Ureter (tissue), 1 donor: ENCODE measurements at places on chromosomes 2 and 18. TPM values are rescaled to one million over a fixed set of nuclear protein-coding genes. Genes with fewer than 3 reads are reported as not detected.

- DNase-seq, result no peak
Observed at GRCh38 chr2:190119923-190120590, 57.5 kb upstream of the MSTN start.

- no peak for DNase-seq
Observed at GRCh38 chr2:176446718-176447414, 177.6 kb downstream of the MTX2 start.

- no peak for DNase-seq
Observed at GRCh38 chr2:28898048-28898447, 3.6 kb downstream of the WDR43 start.

GRCh38 chr2:31318361-31319336 is 84.7 kb downstream of the EHD3 start:
- DNase-seq, result no peak

GRCh38 chr2:57602733-57603132 is 443.9 kb upstream of the VRK2 start:
- DNase-seq, result no peak

GRCh38 chr2:168090366-168091135 is 156.8 kb downstream of the STK39 start:
- no peak for DNase-seq

DNA sequence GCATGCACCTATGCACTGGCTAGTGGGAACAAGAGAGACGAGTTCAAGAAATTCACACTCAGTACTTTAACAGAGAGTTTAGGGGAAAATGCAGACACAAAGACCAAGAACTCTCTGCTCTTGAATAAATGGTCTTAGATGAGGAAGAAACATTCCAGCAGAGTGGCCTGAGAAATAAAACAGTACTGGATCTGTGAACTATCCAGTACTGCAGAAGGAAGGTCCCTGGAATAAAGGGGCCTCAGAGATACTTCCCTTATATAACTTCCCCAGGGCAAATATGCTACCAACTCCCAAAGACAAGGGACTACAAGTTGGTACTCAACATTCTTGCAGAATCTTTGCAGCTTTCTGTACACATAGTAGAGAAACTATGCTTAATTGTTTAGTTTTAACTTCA is 70.9 kb upstream of the ARL5A start:
- no peak for DNase-seq

GRCh38 chr2:88815697-88816096 is 124.2 kb downstream of the RPIA start:
- no peak for DNase-seq

- no peak for DNase-seq
Observed at GRCh38 chr2:161165811-161166210, 5.6 kb downstream of the TANK start.

DNA sequence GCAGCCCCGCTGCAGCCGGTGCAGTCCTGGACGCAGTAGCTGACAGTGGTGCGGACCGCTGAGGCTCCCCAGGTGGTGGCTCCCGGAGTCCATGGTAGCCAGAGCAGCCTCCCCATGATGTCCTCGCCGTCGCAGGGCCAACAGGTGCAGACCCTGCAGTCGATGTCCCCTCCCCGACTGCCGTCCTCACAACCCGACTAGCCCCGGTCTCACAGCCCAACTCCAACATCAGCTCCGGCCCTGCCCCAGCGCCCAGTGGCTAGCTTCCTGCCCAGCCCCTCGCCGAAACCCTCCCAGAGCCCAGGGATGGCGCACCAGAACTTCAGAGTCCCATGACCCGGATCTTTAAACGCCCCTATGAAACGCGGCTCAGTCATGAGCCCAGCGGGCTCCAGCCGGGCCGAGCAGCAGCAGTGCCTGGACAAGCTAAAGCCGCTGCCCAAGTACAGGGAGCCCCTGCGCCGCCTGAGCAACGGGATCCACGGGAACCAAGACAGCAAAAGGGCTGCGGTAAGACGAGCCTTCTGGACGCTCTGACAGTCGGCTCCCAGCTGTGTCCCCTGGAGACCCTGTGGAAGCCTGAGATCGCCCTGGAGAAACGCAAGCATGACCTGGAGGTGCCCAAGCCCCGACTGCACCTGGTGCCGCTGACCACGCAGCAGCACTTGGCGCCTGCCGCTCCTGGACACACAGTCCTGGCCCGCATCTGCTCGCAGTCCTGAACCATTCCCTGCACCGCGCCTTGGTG is 53.8 kb upstream of the TUBA3E start:
- DNase-seq, result no peak

DNA sequence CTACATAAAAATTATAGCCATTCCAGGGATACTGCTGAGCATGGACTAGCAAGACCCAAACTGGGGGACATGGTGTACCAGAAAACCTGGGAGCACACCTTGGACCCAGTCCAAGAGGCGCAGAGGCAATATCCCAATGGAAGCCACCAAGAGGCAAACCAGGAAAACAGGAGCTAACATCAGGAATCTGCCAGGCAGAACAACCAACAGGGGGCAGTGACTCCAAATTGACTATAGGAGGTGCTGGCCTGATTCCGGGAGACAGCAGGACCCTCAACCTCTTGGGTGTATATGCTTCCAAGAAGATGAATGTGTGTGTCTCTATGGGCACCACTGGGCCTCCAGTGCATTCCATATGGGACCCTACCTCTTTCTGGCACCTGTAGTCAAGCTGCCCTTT is 172.7 kb upstream of the ARL4C start:
- DNase-seq, result no peak

DNA sequence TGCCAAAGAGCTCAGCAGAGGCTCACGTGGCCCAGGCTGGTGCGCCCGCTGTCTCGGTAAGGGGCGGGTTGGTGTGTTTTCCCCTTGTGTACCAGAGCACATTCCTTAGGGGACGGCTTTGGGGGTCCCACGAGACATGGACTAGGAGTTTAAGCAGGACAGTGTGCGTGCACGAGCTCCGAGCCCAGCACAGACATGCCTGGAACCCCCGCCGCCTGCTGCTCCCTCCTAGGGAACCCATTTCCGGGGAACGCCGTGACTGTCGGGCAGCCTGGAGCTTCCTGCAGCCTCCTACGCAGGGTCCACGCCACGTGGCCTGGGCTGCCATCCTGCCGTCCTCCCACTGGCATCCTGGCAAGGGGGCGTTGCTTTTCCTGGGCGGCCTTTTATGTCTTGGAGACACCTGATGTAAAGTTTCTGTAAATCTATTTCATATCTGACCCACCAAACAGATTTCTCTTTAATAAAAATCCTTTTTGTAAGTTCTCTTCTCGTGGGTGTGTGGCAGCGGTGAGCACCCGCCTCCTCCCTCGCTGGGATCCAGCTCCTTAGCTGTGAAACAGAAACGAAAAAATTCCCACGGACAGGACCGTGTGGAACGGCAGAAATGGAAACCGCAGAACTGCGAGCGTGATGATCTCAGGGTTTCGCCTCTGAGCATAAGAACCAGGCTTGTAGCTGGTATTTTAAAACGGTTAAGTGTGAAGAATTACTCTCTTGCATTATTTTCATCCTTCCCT is 43.5 kb upstream of the KCNG2 start:
- DNase-seq, result no peak

DNA sequence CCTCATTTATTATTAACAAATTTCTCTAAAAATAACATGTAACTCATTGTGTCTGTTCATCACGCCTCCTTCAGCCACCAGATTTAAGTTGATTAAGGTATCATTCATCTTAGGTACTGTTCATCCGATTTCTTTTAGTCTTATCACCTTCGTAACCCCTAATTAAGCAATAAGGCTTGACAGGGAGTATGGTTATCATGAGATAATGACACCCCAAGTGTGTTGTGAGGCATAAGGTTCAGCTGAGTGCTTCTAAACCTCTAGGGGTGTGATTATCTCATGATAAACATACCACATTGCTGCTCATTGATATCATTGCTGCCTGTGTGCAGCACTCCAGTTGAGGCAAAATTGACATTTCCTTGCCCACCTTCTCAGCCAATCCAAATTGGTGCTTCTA is 158.9 kb upstream of the BOD1L2 start:
- no peak for DNase-seq

DNA sequence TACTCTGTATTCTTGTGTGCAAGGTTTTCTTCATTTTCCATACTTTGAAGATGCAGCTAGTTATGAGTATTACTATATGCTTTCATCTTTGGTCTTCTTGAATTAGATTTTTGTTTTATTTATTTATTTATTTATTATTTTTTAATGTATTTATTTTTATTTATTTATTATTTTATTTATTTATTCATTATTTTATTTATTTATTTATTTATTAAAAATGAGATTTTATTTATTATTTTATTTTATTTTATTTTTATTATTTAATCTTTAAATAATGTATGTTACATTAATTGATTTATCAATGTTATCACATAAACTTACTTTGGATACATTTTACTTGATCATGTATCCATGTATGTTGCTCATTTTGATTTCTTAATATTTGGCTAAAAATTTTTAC is 132.3 kb upstream of the GALNT13 start:
- no peak for DNase-seq

GRCh38 chr2:24334245-24334633 is 26.1 kb downstream of the ITSN2 start:
- DNase-seq, result no peak

- no peak for DNase-seq
Observed at GRCh38 chr2:186714611-186715010, 20.8 kb downstream of the FAM171B start.

DNA sequence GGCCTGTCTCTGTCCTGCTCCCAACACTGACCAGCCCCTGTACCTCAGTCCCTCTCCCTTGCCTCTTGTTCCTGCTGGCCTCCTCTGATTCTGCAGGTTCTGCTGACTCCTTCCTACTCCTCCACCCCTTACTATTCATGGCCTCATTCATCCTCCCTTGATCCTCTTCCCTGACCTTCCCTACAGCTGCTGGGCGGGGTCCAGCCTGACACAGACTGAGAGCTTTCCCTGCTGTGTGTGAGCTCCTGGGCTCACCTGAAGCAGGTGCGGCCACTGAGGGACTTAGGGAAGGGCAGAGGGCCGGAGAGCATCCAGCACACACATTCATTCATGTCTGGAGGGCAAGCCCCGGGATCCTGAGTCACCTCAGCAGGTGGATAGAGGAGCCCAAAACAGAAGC is 185.6 kb downstream of the CTIF start:
- no peak for DNase-seq

DNA sequence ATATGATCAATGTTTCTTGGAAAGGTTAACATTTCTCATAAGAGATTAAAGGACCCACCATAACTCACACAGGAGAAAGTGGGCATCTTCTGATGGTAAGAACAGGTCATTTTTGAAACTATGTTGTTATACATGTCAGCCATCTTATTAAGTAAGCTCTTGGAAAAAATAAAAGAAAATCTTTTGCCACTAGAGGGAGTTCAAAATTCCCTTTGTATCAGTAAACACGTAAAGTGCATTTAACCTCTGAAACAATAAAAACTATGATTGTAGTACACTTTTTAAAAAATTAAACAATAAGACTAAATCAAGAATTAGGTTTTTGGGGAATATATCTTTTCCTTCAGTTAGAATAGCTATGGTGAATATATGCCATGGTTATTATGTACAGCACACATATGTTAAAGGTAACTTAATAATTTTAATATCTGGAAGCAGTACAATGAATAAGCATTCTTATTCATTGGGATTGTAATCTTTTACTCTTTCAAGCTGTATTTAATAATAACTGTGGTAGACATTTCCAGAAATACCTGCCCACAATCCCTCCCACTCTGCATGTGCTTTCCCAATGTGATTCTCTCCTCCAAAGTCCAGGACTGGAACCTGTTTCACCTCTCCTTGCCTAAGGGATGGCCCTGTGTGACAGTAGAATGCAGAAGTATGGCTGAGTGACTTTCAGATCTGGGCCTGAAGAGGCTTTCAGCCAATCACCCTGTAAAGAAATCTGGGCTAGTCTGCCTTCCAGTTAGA is 64.2 kb downstream of the RBMS1 start:
- no peak for DNase-seq

GRCh38 chr2:164784376-164784775 is 57.2 kb downstream of the COBLL1 start:
- DNase-seq, result no peak

DNA sequence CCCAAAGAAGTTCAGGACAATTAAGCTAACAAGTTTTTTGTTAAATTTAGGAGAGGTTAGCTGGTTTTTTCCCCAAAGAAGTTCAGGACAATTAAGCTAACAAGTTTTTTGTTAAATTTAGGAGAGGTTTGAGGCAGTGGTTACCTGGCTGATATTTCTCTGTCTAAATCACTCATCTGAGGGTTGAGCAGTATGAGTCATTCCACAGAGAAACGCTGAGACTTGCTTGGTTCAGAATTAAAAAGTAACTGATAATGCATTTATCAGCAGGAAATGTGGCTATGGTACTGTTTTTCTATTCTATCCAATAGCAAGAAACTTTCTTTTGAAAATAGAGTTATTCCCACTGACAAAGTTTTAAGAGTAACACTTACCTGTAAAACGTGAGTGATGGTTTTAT is 22.8 kb upstream of the KIDINS220 start:
- no peak for DNase-seq

GRCh38 chr2:222057347-222058073 is 241.3 kb downstream of the PAX3 start:
- no peak for DNase-seq

GRCh38 chr18:28767727-28768211 is 590.8 kb upstream of the CDH2 start:
- DNase-seq, result no peak

DNA sequence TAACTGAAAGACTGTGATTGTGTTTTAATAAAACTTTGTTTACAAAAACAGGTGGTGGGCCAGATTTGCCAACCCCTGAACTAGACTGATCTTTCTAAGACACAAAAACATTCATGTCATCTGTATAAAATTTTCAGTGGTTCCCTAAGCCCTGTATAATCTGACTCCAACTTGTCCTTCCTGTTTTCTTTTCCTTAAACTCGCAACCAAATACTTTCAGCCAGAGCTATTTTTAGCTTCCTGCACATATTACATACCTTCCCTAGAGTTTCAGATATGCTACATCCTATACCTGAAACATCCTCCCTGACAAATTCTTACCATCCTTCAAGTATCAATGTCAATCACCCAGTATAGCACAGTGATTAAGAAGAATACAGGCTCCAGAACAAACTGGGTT is 4.8 kb downstream of the GCFC2 start:
- no peak for DNase-seq

DNA sequence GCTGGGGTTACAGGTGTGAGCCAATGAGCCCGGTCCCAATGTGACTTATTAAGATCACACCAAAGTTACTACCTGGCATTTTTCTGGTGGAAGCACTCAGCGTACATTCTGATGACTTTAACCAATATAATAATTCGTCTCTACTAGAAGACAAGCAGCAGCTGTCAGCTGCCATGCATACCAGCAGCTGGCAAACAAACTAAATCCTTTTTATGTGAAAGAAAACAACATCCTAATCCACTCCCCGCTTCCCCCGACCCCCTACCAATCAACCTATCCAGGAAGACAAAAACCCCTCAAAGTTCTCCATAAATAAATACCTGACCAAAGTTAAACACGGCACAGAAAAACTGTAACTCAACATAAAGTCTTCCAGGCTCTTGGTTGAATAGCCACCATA is 42.1 kb downstream of the GPR155 start:
- DNase-seq, result no peak

BCL11A gene
- 31.4 TPM for total RNA-seq

DLGAP1 gene
- 0.52 TPM for total RNA-seq

CD226 gene
- total RNA-seq, result 2.4 TPM

TSPYL6 gene
- total RNA-seq, result not detected

LMAN1 gene
- total RNA-seq, result 88.5 TPM

UGT1A7 gene
- total RNA-seq, result 7.7 TPM

PMAIP1 gene
- 4.9 TPM for total RNA-seq

NRP2 gene
- total RNA-seq, result 55.8 TPM

ELOA2 gene
- not detected for total RNA-seq

XDH gene
- 6.6 TPM for total RNA-seq

IL1R2 gene
- 5.9 TPM for total RNA-seq

LIMS3 gene
- total RNA-seq, result 1.1 TPM

FAM237A gene
- not detected for total RNA-seq
